ENCODE measurements at places on chromosomes 5 and 9. TPM values are rescaled to one million over a fixed set of nuclear protein-coding genes. Genes with fewer than 3 reads are reported as not detected.

Gene CDH9
- polyA plus RNA-seq = not detected

Gene SRD5A1
- 14.3 TPM for polyA plus RNA-seq

Gene GDF9
- polyA plus RNA-seq = 0.88 TPM

Gene FIBCD1
- polyA plus RNA-seq = not detected

Gene BICD2
- 15.1 TPM for polyA plus RNA-seq

Gene LCN12
- 1.5 TPM for polyA plus RNA-seq

Gene APBA1
- polyA plus RNA-seq = 0.03 TPM

Gene DMGDH
- polyA plus RNA-seq = not detected

Gene ANKRD55
- 0.07 TPM for polyA plus RNA-seq

Gene LCN2
- not detected for polyA plus RNA-seq

Gene SPATA31A3
- not detected for polyA plus RNA-seq

Gene GPR151
- not detected for polyA plus RNA-seq

Gene KIAA0825
- 0.58 TPM for polyA plus RNA-seq

Gene TXNDC8
- not detected for polyA plus RNA-seq

Gene SWI5
- 23.3 TPM for polyA plus RNA-seq

Gene LEAP2
- 3.4 TPM for polyA plus RNA-seq

Gene CDO1
- 0.12 TPM for polyA plus RNA-seq

Gene LHFPL2
- 3.8 TPM for polyA plus RNA-seq

Gene TRMT10B
- polyA plus RNA-seq = 15.7 TPM

Gene MARCOL
- not detected for polyA plus RNA-seq

Gene PLPP7
- polyA plus RNA-seq = 0.57 TPM

Gene MORN5
- not detected for polyA plus RNA-seq

Gene OR1Q1
- not detected for polyA plus RNA-seq

Gene TNFSF15
- 0.01 TPM for polyA plus RNA-seq

Gene IRX4
- not detected for polyA plus RNA-seq

Gene PCDHB2
- polyA plus RNA-seq = 0.07 TPM

Gene TMEM174
- not detected for polyA plus RNA-seq

Gene CDC20B
- polyA plus RNA-seq = not detected

Gene GNA14
- polyA plus RNA-seq = not detected

All from B cell (primary cell).